ENCODE measurements at places on chromosomes 4 and X.

DNA sequence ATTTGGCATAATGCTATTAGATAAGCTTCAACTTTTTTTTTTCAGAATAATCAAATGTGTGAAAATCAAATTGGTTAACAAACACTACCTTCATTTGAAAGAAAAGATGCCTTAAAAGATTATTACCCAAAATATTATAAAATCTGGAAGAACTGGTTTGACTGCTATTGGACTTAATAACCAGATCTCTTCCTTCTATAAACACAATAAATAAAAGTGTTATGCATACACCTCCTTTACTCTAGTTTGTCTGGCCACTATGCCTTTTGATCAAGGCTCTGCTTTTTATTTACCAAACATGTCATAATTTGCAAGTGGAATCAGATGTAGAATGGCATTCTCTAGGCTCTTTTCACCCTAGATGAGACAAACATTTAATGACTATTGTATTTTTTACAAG is 897.3 kb upstream of the EPHA5 start:
- DNase-seq, result no peak

DNA sequence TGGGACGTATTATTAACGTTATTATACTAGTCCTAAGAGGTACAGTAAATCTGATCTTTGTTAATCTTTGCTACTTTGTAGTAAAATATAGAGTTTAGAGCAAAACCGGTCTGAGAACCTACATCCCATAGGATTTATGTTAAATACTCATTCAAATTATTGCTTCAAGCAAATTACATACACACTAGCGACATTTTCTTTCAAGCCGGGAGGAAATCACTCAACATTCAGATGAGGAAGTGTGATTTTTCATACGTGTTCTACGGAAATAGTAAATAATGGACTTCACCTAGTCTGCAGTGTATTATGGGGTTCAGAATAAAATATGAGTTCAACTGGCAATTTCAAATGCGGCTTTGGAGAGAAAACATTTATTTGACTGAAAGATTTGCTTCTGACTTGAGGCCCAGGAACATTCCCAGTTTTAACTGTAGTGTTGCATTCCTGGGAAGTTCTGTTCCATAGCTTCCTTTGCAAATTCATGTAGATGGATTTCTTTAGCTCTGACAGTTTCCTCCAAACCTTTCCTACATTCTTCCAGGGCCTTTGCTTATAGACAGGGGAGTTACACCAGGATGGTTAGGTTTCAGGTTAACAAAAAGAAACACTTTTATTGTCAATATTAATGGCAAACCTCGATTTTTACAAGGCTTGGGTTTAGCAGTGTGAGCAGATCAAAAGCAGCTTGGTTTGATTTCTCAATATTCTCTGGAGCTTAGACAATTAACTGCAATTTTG is 5.3 kb upstream of the HAND2 start:
- no peak for DNase-seq

- DNase-seq, result no peak
Observed at GRCh38 chrX:125289920-125290319, 29.8 kb upstream of the TEX13C start.

DNA sequence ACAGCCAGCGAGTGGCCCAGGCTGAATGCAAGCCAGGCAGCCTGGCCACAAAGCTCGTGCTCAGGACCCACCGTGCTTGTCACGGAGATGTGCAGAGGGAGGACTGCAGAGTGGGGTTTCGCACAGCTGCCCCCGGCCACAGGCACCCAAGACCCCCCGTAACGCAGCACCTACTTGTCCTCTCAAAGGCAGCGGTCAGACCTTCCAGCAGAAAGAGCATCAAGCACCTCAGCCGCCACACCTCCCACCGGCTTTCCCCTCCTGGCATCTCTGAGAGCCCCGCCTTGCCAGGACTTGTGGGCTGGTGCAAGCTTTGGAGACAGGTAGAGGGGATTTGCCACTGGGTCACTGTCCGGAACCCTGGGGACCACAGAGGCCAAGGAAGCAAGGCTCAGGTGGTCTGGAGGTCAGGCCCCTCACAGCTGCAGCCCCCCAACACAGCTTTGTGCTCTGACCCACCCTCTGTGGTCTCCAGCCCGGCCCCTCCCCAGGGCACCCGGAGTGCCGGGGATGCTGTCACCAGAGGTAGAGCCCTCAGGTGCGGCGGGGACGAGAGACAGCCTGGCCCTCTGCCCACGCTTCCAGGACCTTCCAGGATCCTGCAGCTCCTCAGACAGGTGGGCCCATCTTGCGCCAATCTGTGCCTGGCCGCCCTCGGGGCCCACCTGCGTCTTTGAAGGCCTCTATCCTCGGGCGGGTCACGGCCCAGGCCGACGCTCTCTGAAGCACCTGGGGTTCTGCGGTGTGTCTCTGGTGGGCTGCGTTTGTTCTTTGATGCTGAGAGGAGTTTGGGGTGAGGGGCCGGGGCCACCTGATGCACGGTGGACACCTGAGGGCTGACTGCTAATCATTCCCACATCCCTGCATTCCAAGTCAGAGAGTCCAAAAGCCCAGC is 34.4 kb upstream of the HMX1 start:
- no peak for DNase-seq

DNA sequence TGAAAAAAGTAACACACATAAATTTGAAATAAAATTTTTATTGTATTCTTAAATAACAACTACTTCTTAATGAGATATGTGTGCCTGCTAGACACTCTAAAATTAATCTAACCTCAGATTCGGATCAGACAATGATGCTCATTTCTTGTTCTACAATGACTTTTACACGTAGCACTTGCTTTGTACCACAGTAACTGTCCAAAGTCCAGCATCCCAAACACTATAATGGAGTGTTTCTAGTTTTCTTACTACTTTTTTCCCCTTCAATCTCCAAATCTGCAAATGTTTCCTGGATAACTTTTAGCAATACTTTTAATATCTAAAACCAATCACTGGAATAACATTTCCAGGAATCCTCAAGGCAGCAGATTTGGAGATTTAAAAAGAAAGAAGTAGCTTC is 75.9 kb downstream of the ADGRA3 start:
- no peak for DNase-seq

DNA sequence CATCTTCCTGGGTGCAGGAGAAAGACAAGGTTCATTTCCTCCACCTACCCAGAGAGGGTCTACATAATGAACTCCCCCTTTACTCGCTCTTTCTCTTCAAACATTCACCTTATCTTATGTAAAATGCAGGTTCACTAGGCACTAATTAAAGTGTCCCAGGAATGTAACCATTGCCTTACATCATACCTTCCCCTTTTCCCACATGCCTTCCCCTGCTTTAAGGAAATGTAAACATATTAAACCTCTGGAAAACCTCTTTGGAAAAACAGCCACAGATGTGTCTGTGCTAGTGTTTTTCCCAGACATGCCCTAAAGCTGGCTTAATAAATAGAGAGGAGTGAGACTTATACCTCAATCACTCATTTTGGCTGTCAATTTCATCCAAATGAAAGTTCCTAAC is 15.8 kb downstream of the TBC1D9 start:
- DNase-seq, result no peak

- DNase-seq, result no peak
Observed at GRCh38 chr4:30828264-30828926, 108.2 kb downstream of the PCDH7 start.

DNA sequence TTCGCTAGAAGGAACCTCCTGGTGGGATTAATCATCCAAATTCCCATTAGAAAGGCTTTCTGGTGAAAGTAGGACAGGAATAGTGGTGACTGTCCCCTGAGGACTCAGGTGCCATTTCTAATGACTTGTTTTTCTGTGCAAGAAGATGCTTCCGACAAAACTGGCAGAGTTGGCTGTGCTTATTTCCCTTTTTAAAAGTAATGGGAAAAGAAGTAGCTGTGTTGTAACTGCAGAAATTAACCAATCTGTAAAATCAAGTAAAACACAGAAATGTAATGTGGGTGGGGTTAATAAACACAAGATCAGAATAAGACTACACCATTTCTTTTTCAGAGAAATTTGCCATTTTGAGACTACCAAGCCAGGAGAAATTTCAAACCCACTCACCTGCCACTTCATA is 55.0 kb upstream of the FAM9B start:
- DNase-seq, result no peak

DNA sequence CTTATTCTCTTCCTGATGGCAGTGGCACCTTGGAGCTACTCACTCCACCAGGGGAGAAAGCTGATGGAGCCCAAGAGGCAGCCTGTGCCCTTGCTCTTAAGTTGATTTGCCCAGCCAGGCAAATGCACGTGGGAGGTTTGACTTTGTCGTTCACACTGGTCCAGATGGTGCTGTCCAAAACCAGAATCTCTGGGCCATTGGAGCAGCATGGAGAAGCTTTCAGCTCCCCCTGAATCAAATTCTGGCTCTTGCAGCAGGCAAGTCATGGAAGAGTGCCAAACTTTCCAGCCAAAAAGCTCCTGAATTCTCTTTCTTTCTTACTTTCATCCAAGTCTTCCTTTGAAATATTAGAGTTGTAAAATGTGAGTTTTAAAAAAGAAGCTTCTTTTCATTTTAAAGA is 970.4 kb downstream of the RPA4 start:
- DNase-seq, result no peak

DNA sequence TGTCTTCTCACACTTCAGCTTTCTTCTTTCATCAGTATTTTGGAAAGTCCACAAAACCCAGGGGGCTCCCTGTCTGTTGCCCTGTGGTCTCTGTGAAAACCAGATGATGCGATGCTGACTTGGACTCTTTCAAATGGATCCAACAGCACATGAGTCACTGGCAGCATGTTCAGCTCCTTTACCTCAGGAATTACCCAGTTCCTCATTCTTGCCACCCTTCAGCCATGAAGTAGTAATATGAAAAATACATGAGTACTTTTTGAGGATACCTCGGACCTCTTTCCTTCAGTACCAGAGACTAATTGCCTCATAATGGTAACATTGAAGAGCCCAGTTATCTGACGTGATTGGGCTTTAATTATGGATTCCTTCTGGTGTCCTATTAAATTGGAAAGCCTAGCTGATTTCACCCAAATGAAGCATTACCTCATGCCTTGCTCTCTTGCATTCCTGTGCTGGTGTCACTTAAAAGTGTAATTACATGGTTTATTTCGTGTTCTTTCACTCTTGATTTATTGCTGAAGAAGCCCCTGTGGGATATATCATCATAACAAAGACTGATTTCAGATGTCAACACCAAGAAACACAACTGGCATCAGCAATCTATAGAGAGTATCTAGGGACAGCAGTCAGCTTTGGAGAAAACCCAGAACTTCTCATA is 63.4 kb downstream of the NFKB1 start:
- DNase-seq, result peak; percentile 88

DNA sequence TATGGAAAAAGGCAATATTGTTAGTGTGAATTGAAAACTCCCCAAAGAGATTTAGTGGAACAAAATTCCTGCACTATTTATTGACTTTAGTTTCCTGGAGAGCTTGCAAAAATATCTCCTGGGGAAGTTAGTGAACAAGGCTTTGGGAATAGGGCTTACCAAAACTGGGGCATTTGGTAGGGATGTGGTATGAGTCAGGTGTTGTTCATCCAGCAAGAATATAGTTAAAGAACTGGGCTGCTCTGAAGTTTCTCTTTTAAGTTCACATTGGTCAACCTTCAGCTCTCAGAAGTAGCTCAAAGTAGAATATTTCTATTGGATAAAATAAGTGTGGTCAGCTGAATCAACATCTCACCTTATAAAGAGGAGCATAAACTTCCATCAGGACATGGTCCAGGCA is 185.0 kb downstream of the CPE start:
- DNase-seq, result peak; percentile 64

DNA sequence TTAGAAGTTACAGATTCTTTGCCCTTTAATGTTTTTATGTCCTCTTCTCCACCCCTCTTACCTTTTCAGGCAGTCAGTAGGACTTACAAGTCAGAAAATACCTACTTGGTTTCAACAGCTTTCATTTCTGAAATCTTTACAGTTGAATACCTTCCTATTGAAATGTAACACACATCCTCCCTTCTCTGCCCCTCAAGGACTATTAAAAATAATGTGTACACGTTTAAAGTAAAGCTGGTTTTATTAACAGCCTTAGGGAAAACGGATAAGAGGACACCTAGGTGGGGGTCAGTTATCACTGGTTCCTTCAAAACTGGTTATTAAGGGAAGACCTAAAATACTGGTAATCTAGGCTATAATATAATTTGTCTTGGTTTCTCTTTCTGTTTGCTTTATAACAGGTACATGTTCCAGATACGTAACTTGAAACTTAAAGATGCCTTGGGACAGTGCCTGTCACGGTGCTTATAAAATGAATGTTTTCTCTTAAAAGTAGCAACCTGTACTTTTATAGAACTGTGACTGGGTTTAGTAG is 1.8 kb downstream of the CCSER1 start:
- DNase-seq, result no peak

DNA sequence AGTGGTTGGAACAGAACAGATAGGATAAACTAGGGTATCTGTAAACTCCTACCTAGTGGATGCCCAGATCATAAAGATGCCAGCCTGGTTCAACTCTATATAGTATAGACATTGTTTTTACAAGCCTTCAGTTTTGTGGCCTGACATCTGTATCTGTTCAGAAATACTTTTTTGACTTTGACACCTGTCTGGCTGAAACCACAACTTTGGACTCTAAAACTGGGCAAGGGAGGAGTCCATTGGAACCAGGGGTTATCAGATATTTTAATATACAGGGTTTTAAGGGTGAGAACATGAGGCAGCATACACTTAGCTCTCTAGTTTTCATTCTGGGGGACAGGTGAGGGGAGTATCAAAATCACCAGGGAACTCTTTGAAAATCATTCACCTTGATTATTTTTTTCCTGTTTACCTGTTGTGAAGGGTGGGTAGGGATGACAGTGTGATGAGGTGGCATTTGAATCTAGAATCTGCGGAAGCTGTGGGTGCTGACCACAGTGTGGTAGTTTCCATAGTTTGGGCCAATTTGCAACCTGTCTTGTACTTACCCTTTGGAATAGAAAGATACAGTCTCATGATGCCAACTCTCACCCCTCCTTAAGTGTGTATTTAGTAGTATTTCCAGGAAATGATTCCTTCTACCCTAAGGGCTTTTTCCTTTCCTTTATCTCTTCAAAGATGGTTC is 20.6 kb downstream of the GAB1 start:
- no peak for DNase-seq

DNA sequence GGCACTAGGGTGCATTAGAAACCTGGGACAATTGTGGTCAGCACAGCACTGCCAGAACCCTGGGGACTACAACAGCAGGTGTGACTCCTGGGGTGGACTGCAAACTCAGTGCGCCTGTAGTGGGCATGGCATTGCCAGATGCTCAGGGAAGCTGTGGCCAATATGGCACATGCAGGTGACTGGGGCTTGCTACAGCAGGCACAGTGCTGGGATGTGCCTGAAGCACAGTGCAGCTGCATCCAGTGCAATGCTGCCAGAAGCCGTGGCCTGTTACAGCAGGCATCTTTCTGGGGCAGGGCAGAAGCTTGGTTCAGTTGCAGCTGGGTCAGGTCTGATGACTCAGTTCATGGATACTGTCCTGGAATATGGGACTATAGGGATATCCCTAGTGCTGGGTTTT is 445.8 kb downstream of the CCSER1 start:
- no peak for DNase-seq

DNA sequence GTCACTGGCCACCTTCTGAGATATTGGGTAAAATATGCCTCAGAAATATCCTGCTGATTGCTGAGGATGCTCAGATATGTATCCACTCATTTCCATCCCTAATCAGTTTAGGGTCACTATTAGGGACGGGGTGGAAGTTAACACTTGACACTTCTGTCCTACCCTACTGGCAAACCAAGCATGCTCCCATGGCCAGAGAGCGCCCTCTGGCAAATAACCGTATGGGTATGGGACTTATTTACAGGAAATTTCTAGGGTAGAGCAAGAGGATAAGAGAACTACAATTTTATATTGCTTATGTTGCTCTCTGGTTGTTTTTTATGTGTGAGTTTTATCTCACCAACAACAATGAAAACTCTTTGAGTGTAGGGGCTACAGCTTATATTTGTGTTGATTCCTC is 86.8 kb upstream of the TSPAN7 start:
- DNase-seq, result no peak
